ENCODE measurements at places on chromosomes 12 and 14. TPM values are rescaled to one million over a fixed set of nuclear protein-coding genes. Genes with fewer than 3 reads are reported as not detected.

Gene GZMB
- total RNA-seq, result 0.38 TPM

GRCh38 chr12:66538970-66539369 lies 139.9 kb downstream of the GRIP1 start:
- DNase-seq, result no peak

GRCh38 chr14:73290279-73290678 lies 53.0 kb downstream of the PAPLN start:
- DNase-seq, result no peak

DNA sequence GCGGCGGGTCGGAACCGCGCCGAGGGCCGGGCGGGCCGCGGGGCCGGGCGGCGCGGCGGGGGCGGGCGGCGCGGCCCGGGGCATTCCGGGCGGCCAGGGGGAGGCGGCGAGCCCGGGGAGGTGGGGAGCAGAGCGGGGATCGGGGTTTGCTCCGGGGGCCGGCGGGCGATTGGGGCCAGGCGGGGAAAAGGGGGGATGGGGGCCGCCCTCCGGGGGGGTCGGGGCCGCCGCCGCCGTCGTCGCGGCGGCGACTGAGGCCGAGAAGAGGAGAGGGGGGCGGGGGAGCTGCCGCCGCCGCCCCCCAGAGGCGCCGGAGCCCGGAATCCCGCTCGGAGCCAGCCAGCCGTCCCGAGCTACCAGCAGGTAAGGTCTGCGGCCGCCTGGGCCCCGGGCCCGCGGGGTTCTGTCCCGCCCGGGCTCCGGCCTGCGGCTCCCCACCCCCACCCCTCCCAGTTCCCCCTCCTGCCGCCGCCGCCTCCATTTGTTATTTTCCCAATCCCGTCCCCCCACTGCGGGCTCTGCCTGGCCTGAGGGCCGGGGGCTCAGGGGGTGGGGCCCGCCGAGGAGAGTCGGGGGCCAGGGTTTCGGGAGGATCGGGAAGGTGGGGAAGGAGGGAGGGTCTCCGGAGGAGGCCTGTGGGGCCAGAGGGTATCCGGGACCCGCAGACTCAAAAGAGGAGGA lies 403 bp downstream of the ATN1 start:
- peak; percentile 48 for DNase-seq

DNA sequence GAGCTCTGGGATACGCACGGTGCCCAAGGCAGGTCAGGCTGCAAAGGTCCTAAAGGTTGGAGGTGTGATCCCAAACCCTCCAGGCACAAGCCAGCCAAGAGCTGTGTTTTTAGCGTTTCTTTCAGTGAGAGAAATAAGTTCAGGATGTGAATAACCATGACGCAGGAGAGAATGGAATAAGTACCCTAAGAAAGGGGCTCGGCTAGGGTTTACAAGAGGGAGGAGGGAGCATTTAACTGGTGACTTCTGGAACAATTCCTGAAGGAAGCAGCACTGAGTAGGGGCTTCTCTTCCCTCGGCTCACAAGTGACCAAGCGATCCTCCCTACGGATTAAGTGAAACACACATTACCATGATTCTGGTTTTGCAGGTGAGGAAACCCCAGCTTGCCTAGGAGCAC lies 29.4 kb downstream of the SSH1 start:
- DNase-seq, result no peak

GRCh38 chr14:77007975-77008421 lies 20.5 kb downstream of the IRF2BPL start:
- peak; percentile 54 for DNase-seq

DNA sequence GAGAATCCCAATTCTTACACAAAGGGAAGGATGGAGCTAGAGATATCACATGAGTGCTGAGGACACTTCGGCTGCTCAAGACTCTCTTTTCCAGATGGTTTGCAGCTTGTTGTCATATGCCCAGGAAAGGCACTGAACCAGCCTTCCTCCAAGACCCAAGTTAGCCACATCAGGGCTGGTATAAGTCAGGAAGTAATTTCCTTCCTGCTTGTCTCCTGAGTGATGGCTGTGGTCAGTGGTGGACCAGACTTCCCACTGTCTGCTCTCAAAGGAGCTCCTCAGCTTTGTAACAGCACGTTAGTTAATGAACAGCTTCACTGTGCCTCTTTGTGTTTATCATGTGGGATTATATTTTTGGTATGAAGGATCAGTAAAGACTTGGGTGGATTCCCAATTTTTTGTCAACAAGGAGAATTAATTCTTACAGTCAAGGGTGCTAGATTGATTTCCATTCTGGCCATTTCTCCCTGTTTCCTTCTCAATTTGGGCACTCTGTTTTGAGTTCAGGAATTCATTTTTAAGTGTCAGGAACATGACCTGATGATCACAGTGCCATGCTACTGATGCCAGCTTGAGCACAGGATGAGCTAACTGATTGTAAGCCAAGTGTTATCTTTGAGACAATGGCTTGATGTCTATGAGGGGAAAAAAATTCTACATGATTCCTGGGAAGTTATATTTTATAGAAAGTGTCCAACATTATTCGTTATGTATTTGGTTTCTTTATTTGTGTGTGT lies 145.8 kb downstream of the GCH1 start:
- no peak for DNase-seq

Gene DNAH10
- total RNA-seq, result 0.06 TPM

- DNase-seq, result no peak
Measured at GRCh38 chr14:65210118-65210821, 108.0 kb upstream of the MAX start.

Gene TAS2R43
- total RNA-seq, result not detected

DNA sequence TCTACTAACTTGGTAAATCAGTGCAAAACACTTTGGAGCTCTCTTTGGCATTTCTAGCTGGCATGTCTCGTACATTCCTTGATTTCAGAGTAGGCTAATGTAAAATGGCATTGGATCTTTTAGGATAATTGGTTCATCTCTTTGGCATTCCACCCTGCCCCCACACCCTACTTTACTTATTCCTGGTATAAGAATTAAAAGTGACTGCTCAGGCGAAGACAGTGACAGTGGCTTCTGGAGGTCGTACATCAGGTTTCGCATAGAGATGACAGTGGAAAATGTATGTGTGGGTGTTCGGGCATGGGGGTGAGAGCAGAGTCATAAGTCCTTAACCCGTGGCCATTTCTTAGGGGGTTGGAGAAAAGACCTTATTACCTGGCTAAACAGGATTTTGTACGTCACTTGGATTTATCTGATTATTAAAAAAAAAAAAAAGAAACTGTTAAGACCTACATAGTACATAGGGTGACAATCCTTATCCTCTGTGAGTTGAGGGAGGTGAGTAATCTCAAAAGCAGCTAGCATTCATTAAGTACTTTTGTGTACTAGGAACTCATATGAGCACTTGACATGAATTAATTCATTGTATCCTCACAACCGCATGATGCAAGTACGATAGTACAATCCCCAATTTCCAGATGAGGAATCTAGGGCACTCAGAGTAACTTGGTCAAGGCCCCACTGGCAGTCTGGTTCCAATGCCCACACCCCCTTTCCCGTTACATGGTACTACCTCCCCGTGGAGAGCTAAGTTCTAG lies 22.4 kb upstream of the KCNK13 start:
- DNase-seq, result no peak

DNA sequence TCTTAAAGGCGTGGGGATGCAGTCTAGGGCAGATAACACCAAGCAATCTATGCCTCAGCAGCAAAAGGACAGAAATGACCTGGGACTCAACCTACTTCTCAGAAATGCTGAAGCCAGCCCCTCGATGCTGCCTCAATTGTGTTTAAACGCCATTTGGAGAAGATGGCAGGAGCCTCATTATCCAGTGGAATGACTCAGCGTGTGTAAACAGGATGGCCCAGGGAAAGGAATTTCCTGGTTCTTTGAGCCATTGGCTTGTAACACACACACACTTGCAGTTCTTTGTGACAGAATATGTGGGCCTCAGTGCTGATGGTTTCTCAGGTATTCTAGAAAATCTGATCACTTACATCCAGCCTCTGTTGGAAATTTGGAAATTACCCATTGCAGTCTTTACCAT lies 154.3 kb downstream of the NTF3 start:
- no peak for DNase-seq

- DNase-seq, result no peak
Measured at GRCh38 chr14:95095996-95096395, 61.3 kb downstream of the DICER1 start.

GRCh38 chr12:108211157-108211556 lies 82.1 kb downstream of the WSCD2 start:
- DNase-seq, result no peak

Gene DPPA3
- not detected for total RNA-seq

DNA sequence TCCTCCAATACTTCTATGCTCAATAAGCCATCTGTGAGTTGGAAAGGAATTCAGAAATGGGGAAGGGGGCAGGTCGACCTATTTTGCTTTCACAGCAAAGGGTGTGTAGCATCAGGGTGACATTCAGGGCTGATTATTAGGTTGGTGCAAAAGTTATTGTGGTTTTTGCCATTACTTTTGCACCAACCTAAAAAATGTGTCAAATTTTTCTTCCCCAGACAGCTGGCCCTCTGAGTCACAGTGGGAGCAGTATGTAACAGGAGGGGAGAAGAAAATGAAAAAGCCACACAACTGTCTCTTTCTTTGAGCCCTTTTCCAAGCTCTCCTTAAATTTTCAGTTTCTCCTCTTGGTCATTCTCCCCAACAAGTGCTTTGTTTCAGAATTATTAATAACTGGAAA lies 47.1 kb upstream of the GZMB start:
- DNase-seq, result no peak
